ENCODE measurements at places on chromosomes 11 and 22.

GRCh38 chr11:121453589-121454299, 977 bp upstream of the SORL1-AS1 start:
- no peak for DNase-seq

DNA sequence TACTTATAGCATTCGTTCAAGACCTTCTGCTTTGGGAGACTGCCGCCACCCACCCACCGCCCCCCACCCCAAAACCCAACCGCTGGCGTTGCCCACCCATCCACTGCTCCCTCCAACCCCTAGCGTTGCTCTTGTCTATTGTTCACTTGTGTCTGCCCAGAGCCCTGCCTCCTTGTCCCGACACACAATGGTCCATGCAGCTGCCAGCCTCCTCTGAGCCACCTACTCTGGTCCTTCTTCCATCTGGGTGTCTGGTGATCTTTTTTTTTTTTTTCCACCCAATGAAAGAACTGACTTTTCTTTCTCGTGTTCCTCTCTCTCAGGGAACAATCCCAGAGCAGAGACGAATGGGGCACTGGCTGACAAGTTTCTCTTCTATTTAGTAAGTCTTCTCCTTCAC, 256.0 kb upstream of the SESN3 start:
- DNase-seq, result no peak

- no peak for DNase-seq
Measured at GRCh38 chr11:26134481-26135355, 197.2 kb upstream of the ANO3 start.

GRCh38 chr11:83000381-83000780, 71.3 kb downstream of the RAB30 start:
- DNase-seq, result no peak

DNA sequence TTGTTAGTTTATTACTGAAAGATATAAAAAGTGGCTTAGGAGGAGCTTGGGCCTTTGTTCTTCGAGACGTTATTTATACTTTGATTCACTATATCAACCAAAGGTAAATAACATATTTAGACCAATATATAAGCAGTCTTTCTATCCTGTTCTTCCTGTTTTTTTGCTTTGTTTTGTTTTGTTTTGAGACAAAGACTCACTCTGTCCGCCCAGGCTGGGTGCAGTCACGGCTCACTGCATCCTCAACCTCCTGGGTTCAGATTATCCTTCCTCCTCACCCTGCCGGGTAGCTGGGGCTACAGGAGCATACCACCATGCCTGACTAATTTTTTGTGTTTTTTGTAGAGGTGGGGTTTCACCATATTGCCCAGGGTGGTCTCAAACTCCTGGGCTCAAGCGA, 66.8 kb downstream of the ATM start:
- DNase-seq, result no peak

Measured in activated naive CD8-positive, alpha-beta T cell treated with anti-CD3 and anti-CD28 coated beads for 36 hours (primary cell).